Neural crest cell (in vitro differentiated cells): ENCODE measurements at places on chromosomes 3 and 15. TPM values are rescaled to one million over a fixed set of nuclear protein-coding genes. Genes with fewer than 3 reads are reported as not detected.

GRCh38 chr15:74191798-74192197 lies 10.8 kb downstream of the STRA6 start:
- H3K27ac ChIP-seq = peak overlapping the region; percentile 87
- no peak for DNase-seq
- peaks cover 27% of the 10 kb centered on the region for H3K4me1 ChIP-seq
- peaks cover 7% of the 10 kb centered on the region for H3K36me3 ChIP-seq
- H3K4me3 ChIP-seq = no peak overlapping the region

DNA sequence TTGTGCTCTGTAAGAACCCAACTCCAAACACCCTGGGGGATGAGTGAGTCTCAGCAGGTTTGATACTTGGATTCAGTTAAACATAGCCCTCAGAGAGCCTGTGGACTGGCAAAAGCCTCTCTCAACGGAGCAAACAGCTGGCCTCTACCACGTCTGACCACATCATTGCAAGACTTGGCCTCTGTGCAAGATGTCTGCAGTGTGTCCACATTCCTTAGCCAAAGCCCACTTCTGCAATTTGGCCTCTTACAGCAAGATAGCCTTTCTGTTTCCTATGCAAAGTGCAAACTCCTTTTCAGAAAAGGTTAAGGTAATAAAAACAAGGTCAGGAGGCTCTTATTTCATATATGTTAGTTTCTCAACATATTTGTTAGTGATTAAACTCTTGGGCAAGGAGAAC lies 27.9 kb downstream of the FBN1 start:
- H3K27ac ChIP-seq = no peak overlapping the region
- H3K36me3 ChIP-seq = peaks cover 8% of the 10 kb centered on the region
- no peak overlapping the region for H3K4me3 ChIP-seq
- no peak for DNase-seq
- H3K27me3 ChIP-seq = no peaks in the 10 kb centered on the region

DNA sequence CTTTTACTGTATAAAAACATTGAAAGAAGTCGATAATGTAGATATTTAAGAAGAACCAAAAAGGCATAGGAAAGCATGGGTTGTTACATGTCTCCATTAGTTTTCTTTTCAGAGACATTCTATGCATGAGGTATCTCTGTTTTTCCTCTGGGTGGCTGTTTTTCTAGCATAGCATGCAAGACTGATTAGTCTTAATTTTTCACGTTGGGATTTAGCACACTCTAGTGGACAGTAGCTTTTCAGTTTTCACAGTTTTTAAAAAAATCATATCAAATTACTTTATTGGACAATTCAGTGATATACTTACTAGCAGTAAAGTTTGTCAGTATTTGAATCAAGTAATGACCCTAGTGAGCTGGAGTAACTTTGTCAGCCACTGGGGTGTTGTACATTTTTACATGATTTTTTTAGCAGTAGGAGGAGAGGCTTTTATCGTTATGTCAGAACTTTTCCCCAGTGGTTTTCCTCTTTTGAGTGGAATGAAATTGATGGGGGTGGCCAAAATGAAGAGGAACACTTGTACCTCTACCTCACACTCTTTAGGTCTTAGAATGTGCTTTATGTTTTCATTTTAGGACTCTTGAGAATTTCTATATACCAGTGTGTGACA lies 57.2 kb downstream of the SEC22A start:
- DNase-seq = no peak
- no peak overlapping the region for H3K4me3 ChIP-seq
- H3K27me3 ChIP-seq = no peaks in the 10 kb centered on the region
- no peak overlapping the region for H3K27ac ChIP-seq
- peaks cover 2% of the 10 kb centered on the region for H3K36me3 ChIP-seq

DNA sequence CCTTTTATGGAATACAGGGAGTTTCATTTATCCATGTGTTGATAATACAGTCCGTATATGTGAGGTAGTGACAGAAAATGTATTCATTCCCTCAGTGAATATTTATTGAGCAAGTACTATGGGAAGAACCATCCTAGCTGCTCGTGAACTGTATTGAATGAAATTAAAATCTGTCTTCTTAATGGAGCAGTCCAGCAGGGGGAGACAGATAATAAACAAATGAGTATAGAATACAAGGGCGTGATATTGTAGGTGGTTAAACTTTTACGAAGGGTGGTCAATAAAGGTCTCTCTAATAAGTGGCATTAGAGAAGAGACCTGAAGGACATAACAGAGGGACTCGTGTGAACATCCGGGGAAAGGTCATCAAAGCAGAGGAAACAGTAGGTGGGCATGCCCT lies 62.7 kb upstream of the OSTN start:
- H3K36me3 ChIP-seq = no peaks in the 10 kb centered on the region
- DNase-seq = no peak
- no peaks in the 10 kb centered on the region for H3K4me1 ChIP-seq
- no peak overlapping the region for H3K27ac ChIP-seq
- no peak overlapping the region for H3K4me3 ChIP-seq
- H3K27me3 ChIP-seq = no peaks in the 10 kb centered on the region

- no peak overlapping the region for H3K4me3 ChIP-seq
- H3K27me3 ChIP-seq = no peaks in the 10 kb centered on the region
- H3K4me1 ChIP-seq = peaks cover 6% of the 10 kb centered on the region
Observed at GRCh38 chr3:2343031-2343682, 244.5 kb downstream of the CNTN4 start.

GRCh38 chr3:119731560-119732343 lies 28.9 kb downstream of the CFAP91 start:
- no peaks in the 10 kb centered on the region for H3K27me3 ChIP-seq
- no peak overlapping the region for H3K4me3 ChIP-seq
- H3K4me1 ChIP-seq = peaks cover 9% of the 10 kb centered on the region
- H3K27ac ChIP-seq = no peak overlapping the region
- H3K36me3 ChIP-seq = no peaks in the 10 kb centered on the region
- no peak for DNase-seq

GRCh38 chr15:92714077-92714476 lies 58.5 kb upstream of the FAM174B start:
- DNase-seq = no peak
- H3K4me3 ChIP-seq = peak overlapping the region; percentile 88
- no peaks in the 10 kb centered on the region for H3K36me3 ChIP-seq
- H3K27me3 ChIP-seq = peaks cover 6% of the 10 kb centered on the region
- peaks cover 16% of the 10 kb centered on the region for H3K4me1 ChIP-seq
- H3K27ac ChIP-seq = peak overlapping the region; percentile 76

GRCh38 chr15:61033940-61034677 lies 195.0 kb downstream of the RORA start:
- H3K27me3 ChIP-seq = no peaks in the 10 kb centered on the region
- H3K4me3 ChIP-seq = no peak overlapping the region
- H3K27ac ChIP-seq = no peak overlapping the region
- H3K4me1 ChIP-seq = peaks cover 13% of the 10 kb centered on the region
- H3K36me3 ChIP-seq = no peaks in the 10 kb centered on the region

DNA sequence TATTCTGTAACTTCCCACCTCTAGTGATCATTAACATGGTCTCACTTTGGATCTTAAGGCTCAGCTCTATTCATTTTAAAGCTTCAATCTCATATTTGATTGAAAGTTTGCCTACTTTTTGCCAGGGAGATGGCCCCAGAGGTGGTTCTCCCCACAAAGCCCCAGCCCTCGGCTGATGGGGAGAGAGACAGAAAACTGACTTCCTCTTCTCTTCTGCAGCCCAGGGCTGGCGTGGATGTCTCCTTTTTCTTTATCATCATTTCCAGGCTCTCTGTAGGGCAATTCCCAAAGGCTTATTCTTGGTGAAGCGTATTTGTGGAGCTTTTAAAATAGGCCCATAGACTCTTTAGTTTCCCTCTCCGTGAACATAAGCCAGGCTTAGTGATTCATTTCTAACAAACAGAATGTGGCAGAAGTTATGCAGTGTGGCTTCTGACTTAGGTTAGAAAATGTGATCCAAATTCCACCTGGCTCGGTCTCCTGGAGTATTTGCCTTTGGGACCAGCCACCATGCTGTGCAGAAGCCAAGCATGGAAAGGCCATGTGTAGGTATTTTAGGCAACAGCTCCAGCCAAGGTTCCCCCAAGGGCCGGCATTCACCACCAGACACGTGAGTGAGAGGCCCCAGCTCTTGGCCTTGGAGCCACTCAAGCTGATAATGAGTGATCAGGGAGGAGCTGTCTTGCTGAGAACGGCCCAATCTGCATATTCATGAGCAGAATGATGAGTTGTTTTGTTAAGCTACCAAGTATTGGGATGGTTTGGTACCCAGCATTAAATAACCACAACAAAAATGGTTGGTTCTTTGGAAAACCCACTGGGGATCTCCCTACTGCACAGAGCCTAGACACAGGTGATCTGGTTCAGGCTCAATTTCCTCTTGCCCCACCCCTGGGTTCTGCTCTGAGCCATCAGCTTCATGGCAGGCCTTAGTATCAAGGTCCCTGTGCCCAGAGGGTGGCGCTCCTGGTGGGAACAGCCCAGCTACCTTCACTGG lies 353.2 kb upstream of the PROK2 start:
- H3K4me3 ChIP-seq = no peak overlapping the region
- no peak overlapping the region for H3K27ac ChIP-seq
- DNase-seq = no peak
- H3K4me1 ChIP-seq = peaks cover 13% of the 10 kb centered on the region
- H3K27me3 ChIP-seq = peaks cover 6% of the 10 kb centered on the region

GRCh38 chr3:109257269-109257668 lies 59.0 kb downstream of the DPPA2 start:
- no peak overlapping the region for H3K4me3 ChIP-seq
- H3K27me3 ChIP-seq = no peaks in the 10 kb centered on the region
- DNase-seq = no peak
- no peak overlapping the region for H3K27ac ChIP-seq
- no peaks in the 10 kb centered on the region for H3K36me3 ChIP-seq
- H3K4me1 ChIP-seq = no peaks in the 10 kb centered on the region

DNA sequence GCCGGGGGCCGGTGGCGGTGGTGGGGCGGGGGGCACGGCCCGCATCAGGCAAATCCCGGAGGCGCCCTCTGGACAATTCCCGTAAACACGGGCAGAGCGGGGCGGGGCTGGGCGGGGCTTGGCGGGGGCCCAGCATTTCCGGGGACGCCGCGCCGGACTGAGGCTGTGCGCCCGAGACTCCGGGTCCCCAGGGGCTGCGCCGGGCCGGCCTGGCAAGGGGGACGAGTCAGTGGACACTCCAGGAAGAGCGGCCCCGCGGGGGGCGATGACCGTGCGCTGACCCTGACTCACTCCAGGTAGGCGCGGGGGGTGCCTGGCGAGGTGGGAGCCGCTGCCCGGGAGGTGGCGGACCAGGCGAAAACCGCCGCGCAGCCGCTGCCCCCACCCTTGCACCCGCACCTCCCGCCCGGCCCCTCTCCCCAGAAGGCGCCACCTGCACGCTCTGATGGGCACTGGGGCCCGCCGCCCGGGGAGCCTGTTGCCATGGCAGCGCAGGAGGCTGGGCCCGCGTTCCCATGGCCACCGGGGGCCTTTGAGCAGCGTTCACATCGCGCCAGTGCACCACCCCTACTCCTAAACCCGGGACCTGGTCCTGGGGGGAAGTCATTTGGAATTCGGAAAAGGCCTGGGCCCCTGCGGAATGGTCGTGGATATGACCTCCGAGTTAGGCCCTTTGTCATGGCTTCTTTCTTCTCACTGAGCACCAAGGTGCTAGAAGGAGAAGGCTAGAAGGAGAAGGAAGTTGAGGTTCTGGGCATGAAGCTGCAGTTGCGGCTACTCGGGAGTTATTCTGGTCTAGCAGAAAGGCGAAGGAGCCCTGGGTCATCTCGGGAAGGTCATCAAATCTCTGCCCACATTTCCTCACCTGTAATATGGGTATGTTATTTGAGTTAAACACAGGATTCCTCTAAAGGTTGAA lies 16.1 kb upstream of the SEMA4B start:
- H3K27ac ChIP-seq = no peak overlapping the region
- peaks cover 12% of the 10 kb centered on the region for H3K4me1 ChIP-seq
- peaks cover 7% of the 10 kb centered on the region for H3K27me3 ChIP-seq
- H3K4me3 ChIP-seq = peak overlapping the region; percentile 82
- no peaks in the 10 kb centered on the region for H3K36me3 ChIP-seq

GRCh38 chr3:178826435-178827123 lies 245.0 kb downstream of the ZMAT3 start:
- H3K27me3 ChIP-seq = no peaks in the 10 kb centered on the region
- H3K27ac ChIP-seq = no peak overlapping the region
- H3K4me1 ChIP-seq = peaks cover 11% of the 10 kb centered on the region

DNA sequence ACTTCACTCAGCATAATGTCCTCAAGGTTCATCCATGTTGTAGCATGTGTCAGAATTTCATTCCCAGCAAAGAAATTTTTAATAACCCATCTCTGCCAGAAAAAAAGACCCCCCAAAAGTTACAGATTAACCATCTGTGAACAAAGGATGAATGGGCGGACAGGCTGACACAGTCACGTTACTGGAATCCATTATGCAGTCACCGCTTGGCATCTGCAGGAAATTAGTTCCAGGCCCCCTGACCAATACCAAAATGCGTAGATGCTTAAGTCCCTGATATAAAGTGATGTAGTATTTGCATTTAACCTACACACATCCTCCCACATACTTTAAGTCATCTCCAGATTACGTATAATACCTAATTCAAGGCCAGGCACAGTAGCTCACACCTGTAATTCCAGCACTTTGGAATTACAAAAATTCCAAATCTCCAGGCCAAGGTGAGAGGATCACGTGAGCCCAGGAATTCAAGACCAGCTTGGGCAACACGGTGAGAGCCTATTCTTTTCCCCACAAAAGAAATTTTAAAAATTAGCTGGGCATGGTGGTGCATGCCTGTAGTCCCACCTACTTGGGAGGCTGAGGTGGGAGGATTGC lies 1.5 kb upstream of the SLC12A8 start:
- no peaks in the 10 kb centered on the region for H3K36me3 ChIP-seq
- peaks cover 13% of the 10 kb centered on the region for H3K4me1 ChIP-seq
- DNase-seq = no peak
- peaks cover 49% of the 10 kb centered on the region for H3K27me3 ChIP-seq

- H3K36me3 ChIP-seq = peaks cover 4% of the 10 kb centered on the region
- DNase-seq = no peak
- peaks cover 42% of the 10 kb centered on the region for H3K4me1 ChIP-seq
- H3K27ac ChIP-seq = peak within 1 kb of the TSS; percentile 81
- peak within 1 kb of the TSS; percentile 92 for H3K4me3 ChIP-seq
Observed at GRCh38 chr3:184337399-184337714, at the start of gene FAM131A. FAM131A (plus strand) TSS chr3:184337600; CDS start chr3:184337631, 31 bp downstream.

DNA sequence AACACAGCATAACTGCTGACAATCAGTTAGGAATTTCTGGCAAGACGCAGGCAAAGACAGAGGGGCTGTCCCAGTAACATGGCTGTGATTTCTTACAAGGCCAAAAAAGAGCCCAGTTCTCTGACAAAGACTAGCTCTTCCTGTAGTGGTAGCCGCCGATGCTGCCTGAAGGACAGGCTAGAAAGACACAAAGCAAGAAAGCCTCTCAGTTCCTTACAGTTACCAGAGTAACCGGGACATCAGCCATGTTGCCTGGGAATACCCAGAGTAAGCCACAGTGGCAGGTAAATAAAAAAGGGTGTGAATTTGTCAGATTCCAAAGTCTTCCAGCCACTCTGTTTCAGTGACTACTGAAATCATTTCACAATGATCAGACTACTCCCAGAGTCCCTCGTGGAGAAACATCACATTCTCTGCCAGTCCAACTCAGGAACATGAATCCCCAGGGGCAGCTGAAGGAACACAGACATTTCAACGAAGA lies 493.6 kb upstream of the ADAMTS9 start:
- DNase-seq = no peak
- H3K27me3 ChIP-seq = no peaks in the 10 kb centered on the region
- H3K27ac ChIP-seq = no peak overlapping the region
- peaks cover 10% of the 10 kb centered on the region for H3K4me1 ChIP-seq
- H3K4me3 ChIP-seq = no peak overlapping the region

PLA2G4E gene
- not detected in 2 replicates for total RNA-seq

SNURF gene
- total RNA-seq = 12.1 and 14.0 TPM in 2 replicates

PLA2G4B gene
- 5.7 and 8.5 TPM in 2 replicates for total RNA-seq

GABRB3 gene
- total RNA-seq = 19.8 and 23.7 TPM in 2 replicates

CCR9 gene
- total RNA-seq = not detected in 2 replicates

TMEM266 gene
- total RNA-seq = 0.34 and 0.58 TPM in 2 replicates

ADCY5 gene
- 2.2 and 2.8 TPM in 2 replicates for total RNA-seq

ZMYND10 gene
- 2.3 and 2.5 TPM in 2 replicates for total RNA-seq

DUOXA1 gene
- total RNA-seq = not detected in 2 replicates

PRR20G gene
- total RNA-seq = not detected in 2 replicates
